ENCODE measurements at places on chromosomes 3 and 15.
A peak's percentile ranks its signal among the peaks of the same experiment; 100 is the strongest.

GRCh38 chr3:115891006-115891636 lies 267.8 kb downstream of the GAP43 start:
- DNase-seq, result no peak

DNA sequence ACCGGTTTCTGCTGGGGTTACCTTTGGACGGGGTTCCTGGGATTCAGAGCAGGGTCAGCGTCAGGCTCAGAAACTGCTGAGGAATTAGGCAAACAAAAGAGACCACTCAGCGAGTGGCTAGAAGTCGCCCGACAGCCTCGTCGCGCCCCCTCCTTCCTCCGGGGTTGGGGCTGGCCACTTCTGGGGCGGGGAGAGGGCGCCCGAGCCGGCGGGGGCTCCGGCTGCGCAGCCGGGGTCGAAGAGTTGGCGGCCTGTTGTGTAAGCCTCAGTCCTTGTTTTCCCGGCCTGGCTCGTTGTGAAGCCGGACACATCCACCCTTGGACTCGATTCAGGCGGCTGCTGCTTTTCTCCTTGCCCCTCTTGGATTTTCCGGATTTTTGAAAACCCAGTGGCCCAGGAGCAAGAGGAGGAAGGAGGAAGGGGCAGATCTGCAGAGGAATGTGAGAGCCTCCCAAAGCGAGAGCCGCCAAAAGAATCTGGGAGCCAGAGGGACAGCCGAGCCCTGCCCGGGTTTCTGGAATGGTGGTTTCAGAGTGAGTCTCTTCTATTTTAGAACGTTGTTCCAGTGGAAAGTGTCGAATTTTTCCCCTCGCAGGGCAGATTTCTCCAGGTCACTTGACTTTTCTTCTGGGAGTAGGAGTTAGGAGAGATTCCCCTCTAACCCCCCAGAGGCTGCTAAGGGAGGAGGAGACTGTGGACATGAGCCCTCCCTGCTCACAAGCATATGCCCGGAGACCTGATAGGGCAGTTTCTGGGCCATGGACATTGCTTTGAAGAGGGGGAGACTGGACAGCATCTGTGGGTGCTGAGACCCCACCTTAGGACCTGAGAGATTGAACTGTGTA lies 666 bp downstream of the SNX33 start:
- DNase-seq, result peak; percentile 29

GRCh38 chr3:38610934-38611333 lies 38.6 kb downstream of the SCN5A start:
- DNase-seq, result no peak

- no peak for DNase-seq
Measured at GRCh38 chr3:145698250-145698649, 462.7 kb downstream of the PLOD2 start.

- peak; percentile 69 for DNase-seq
Measured at GRCh38 chr3:13647298-13648059, 98.6 kb downstream of the FBLN2 start.

DNA sequence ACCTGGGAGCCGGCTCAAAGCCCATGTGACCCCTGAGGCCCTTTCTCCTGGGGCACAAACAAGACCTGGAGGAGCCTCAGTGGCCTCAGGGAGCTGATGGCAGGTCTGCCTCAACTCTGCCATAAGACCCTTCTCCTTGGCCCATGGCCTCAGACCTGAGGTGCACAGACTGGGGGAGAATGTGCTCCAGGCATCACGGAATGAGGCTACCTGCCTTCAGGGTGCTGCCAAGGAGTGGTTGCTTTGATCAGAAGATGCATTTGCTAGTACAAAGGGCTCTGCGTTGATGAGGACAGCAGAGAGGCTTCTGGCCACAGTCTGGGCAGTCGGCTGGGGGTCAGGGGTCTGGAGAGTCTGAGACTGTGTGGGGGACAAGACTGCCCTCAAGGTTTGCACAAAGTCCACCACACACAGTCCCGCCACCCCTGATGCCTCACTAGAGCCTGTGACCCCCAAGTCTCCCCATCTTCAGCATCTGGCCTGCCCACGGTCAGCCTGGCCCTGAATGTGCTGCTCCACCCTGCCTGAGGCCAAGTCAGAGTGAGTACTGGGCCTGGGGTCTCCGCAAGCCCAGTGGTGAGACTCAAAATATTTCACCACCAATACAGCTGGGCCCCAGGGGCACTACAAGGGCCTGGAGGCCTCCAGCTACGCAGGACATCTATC lies 26.6 kb downstream of the ALDH1L1 start:
- DNase-seq, result no peak

GRCh38 chr3:40211579-40211978 lies 97.9 kb upstream of the EIF1B start:
- DNase-seq, result no peak

DNA sequence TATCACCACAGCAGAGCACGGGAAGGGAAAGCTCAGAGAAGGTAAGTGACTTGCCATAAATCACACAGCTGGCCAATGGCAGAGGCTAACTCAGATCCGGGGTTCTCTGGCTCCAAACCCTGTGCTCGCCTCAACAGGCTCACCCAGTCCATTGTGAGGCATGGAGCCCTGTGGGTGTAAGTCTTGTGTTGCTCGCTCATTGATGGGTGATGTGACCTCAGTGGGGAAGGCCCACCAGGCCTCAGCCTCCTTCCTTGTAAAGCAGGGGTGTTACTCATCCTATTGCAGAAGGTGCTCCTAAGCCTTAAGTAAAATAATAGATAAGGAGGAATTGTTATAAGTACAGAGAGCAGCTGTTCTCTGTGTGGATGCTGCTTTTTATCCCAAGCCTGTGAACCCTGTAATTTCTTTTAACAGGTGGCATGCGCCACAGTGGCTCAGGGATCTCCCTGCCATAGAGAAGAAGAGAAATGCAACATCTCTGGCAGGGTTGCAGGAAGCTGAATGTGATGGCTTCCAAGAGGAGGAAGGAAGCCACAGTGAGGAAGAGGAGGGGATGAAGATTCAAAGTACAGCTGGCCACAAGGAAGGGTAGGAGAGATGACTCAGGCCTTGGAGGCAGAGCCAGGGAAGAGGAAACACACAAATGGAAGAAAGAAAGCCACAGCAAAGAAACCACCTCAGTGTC lies 30.9 kb upstream of the SPSB4 start:
- peak; percentile 65 for DNase-seq

DNA sequence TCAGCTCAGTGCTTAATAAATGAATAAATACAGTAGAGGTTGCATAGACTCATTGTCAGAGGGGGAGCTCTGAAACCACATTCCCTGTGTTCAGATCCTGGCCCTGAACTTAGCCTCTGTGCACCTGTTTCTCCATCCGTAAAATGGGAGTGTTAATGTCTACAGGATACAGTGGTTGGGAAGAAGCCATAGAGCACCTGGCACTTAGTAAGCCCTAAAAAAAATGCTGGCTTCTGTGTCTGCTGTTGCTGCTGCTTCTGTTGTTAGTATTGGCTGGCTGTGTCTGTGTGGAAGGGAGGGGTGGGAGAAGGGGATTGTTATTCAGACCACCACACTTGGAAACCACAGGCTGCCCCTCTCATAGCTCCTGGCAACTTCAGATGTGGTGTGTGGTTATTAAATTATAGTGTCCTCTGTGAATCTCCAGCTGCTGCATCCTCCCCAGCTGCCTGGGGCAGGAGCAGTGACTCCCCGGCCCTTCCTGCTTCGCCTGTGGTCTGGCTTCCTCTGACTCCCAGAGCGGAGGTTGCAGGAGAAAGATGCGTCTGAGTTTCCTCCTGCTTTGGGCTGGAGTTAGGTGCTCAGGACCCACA lies 31.0 kb downstream of the FGD5 start:
- DNase-seq, result no peak
